ENCODE measurements at places on chromosomes 5 and 9.
A peak's percentile ranks its signal among the peaks of the same experiment; 100 is the strongest.

- DNase-seq: no peak
These were observed 160.9 kb upstream of the NR3C1 start for GRCh38 chr5:143564417-143564816.

DNA sequence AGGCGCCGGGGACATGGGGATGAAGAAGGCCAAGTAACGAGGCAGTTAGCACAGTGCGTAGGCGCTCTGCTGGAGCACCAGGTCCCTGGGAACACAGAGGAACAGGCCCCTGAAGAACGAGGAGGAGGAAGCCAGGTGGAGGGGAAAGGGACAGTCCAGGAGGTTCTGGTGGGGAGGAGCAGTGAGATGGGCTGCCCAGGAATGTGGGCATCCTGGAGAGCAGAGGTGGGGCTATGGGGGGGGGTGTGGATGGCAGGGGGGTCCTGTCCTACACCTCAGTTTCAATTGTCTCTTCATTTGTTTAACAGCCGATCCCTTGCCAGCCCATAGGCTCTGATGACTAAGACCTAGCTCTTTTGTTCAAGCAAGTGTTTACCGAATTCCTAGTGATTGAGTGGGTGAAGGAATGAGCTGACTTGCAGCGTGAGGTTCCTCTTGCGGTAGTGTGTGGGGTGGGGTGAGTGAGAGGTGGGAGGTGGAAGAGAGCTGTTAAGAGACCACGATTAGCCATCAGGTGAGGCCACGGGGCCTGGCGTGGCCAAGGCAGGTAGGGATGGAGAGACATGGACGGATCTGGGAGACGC lies 8.4 kb upstream of the PHYHD1 start:
- no peak for DNase-seq

DNA sequence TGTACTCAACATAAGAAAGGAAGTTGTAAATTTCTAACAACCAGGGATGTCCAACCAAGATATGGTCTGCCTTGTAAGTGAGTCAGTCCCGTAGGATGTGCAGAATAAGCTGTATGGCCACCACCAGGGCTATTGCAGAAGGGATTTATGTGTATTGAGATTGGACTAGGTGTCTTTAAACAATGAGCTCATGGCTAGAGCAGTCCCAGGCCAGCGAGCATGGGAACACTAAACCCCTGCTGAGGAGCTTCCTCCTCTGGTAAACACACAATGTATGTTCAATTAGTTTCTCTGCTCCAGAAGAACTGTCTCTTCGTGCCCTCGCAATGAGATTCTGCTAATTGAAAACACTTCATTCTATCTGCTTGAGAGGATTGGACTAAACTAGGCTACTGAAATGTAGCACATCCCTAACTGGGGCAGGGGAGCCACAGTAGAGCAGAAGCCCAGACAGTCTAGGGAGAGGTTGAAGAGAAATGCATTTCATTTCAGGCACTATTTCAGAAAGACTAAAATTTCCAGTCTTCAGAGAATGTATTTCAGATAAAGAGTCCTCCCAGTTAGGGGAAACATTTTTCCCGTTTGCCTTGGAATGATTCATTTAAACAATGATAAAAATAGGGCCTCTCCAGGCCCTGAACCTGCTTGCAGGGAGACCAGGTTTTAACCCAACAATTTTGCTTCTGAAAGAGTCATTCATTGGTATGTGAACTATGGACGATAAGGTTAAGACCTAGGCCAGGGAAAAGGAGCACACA lies 154.7 kb downstream of the FAM114A2 start:
- DNase-seq: no peak

- peak; percentile 54 for DNase-seq
These were observed 11.3 kb upstream of the DIPK1B start for GRCh38 chr9:136700959-136701667.

DNA sequence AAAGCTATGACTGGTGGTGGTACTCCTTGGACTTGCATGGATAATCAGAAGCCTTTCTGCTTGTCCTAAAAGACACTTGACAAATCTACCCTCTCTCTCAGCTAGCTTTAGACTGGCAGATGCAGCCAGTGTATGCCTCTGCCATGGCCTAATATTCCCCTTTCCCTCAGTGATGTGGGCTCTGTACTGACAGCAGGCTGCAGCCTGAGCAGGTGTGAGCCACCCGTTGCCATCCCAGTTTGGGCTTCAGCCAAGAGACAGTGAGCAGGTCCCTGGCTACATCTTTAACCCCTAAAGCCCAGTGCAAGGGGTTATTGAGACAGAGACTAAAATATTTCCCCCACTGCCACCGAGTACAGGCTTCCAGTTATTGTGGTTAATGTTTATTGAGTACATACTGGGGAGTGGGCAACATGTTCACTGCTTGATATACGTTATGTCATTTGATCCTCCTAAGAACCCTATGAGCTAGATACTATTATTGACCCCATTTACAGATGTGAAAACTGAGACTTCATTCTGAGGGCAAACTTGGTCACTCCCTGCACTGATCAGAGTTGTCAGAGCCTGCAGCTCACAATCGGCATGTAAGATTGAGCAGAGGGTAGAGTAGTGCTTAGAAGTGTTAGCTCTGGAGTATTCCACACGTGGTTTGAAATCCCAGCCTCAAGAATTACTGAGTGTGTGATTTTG lies 254.2 kb downstream of the ARHGAP26 start:
- no peak for DNase-seq

- DNase-seq: peak; percentile 25
These were observed 20.7 kb upstream of the ZNF782 start for GRCh38 chr9:96874947-96875460.

DNA sequence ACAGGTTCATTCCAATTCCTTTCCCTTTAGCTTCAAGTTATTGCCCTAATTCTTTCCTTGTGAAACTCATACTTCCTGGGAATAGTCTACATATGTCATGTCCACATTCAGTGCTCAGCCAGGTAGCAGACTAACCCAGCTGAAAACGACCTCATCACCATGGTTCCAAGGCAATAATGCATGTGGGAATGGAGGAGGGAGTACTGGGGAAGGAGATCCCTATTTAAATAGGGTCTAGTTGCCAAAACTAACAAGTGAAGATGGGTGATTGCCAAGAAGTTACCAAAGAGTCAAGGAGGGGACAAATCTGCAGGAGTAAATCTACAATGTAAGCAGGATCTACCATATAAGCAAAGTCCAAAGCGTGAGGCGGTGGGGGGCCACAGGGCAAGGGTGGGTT lies 47.3 kb upstream of the MCTP1 start:
- no peak for DNase-seq

- DNase-seq: no peak
These were observed 3.8 kb downstream of the PRRX2 start for GRCh38 chr9:129669141-129669718.

- no peak for DNase-seq
These were observed 49.8 kb upstream of the GPBP1 start for GRCh38 chr5:57124014-57124413.

DNA sequence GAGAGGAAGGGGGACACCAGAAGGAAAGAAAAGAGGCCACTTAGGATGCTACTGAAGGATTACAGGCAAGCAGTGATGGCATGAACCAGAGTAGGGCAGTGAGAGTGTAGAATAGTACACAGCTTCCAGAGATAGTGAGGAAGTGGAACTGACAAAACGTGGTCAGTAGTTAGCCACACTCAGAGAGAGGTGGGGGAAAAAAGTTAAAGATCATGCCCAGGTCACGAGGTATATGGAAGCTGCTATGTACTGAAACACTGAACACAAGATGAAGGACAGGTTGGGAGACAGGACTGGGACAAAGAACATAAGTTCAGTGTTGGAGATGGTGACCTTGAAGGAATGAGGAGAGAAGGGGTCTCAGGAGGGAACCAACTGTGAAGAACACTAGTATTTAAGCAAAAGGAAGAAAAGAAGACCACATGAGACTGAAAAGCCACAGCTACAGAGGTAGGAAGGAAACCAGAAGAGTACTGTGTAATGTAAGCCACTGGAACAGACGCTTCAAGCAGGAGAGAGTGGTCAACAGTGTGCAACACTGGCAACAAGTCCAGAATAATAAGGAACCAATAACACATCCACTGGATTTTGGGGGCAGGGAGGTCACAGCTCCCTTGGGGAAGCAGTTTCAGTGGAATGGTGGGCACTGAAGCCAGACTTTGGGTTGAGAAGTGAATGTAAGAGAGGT lies 45.5 kb downstream of the ELL2 start:
- no peak for DNase-seq

DNA sequence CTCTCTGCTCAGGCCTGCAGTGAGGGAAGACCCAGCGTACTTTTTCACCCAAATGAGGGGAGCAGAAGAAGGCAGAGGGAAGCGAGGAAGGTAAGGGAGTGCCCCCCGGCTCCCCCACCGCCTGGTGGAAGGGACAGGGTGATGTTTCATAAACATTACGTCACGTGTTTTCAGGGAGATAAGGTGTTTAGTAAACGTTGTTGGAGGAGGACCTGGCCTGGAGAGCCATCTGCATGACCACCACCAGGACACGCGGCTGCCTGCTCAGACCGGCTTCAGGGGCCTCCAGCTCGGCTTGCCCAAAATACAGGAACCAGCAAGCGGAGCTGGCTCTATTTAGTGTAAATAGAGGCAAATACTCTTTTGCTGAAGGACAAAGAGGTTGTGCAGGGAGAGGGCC lies 40.0 kb upstream of the C5orf58 start:
- no peak for DNase-seq

GRCh38 chr9:36423206-36423605 lies 23.1 kb upstream of the RNF38 start:
- no peak for DNase-seq

GRCh38 chr5:35657877-35658276 lies 40.2 kb downstream of the SPEF2 start:
- no peak for DNase-seq

GRCh38 chr9:120734607-120735410 lies 20.5 kb upstream of the MEGF9 start:
- DNase-seq: no peak

DNA sequence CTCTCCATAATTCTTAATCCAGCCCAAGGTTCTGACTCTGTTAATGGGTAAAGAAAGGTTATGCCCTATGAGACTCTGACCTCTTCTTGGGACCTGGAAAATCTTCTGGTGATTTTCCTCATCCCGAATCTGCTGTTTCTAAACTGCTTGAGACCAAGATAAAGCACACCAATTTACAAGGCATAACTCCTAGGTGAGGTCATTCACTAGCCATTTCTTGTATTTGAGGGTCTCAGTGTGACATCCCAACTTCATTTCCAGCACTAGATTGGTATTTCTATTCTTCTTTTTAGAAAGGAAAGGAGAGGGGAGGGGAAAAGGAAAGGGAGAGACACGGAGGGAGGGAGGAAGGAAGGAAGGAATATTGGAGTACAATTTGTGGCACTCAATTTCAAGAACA lies 51.6 kb downstream of the SLC1A1 start:
- DNase-seq: no peak

GRCh38 chr5:87042554-87042953 lies 225.1 kb upstream of the RASA1 start:
- no peak for DNase-seq

GRCh38 chr9:104144336-104144735 lies 50.2 kb downstream of the SMC2 start:
- DNase-seq: no peak

GRCh38 chr9:138105123-138105415 lies 227.5 kb downstream of the CACNA1B start:
- DNase-seq: no peak

- no peak for DNase-seq
These were observed 55.7 kb downstream of the LIFR start for GRCh38 chr5:38500573-38501260.

DNA sequence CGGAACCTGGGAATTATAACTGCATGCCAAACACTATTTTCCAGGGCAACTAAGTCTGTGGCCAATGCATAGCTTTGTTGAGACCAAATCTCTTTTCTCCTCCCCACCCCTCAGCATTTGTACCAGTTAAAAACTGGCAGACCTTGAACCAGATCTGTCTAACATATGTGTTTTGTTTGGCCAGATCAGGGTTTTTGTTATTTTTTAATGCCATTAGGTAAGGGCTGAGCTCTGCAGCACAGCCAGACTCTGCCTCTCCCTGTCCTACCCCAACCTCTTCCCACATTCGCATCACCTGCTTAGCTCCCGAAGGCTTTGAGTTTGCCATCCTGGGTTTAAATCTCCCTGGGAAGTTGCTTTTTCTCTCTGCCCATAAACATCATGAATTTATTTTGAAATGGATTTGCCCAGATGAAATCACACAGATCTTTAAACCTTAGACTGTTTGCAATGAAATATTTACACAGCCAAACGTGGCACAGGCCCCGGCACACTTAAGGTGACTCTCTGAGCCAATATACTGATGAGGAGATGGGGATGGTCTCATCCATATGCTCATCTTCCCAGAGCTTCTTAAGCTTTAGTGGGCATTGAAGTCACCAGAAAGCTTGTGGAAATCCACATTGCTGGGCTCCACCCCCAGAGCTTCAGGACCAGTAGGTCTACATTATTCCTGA lies 54.0 kb upstream of the ALDH1B1 start:
- DNase-seq: no peak
